ENCODE measurements at places on chromosomes 12 and 14.
A peak's percentile ranks its signal among the peaks of the same experiment; 100 is the strongest.

GRCh38 chr14:90871605-90872233 lies 55.5 kb upstream of the TTC7B start:
- peaks cover 42% of the 10 kb centered on the region for H3K36me3 ChIP-seq
- peaks cover 9% of the 10 kb centered on the region for H3K4me1 ChIP-seq
- H3K4me3 ChIP-seq: no peak overlapping the region
- H3K27ac ChIP-seq: no peak overlapping the region
- DNase-seq: no peak

GRCh38 chr12:20434996-20435395 lies 66.7 kb downstream of the PDE3A start:
- H3K27me3 ChIP-seq: no peaks in the 10 kb centered on the region
- no peak for DNase-seq
- no peaks in the 10 kb centered on the region for H3K4me1 ChIP-seq
- no peak overlapping the region for H3K27ac ChIP-seq

DNA sequence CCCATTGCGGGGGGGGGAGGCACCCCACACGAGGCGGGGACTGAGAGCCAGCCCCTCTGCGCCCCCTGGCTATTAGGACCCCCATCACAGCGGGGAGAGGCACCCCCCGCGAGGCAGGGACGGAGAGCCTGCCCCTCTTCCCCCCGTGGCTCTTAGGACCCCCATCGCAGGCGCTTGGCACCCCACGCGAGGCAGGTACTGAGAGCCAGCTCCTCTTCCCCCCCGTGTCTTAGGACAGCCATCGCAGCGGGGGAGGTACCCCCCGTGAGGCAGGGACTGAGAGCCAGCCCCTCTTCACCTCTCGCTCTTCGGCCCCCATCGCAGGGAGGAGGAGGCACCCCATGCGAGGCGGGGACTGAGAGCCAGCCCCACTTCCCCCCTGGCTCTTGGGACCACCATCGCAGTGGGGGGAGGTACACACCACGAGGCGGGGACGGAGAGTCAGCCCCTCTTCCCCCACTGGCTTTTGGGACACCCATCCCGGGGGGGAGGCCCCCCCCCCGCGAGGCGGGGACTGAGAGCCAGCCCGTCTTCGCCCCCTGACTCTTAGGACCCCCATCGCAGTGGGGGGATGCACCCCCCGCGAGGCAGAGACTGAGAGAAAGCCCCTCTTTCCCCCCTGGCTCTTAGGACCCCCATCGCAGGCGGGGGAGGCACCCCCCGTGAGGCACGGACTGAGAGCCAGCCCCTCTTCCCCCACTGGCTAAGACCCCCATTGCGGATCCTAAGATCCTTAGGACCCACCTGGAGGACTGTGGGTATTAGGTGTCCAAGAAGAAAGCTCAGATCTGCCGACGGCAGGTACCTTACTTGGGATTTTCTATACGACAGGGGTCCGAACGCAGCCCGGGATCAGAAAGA lies 198.6 kb upstream of the PZP start:
- no peaks in the 10 kb centered on the region for H3K27me3 ChIP-seq
- no peak for DNase-seq
- peaks cover 3% of the 10 kb centered on the region for H3K36me3 ChIP-seq

GRCh38 chr12:42201063-42201462 lies 37.0 kb downstream of the YAF2 start:
- no peaks in the 10 kb centered on the region for H3K27me3 ChIP-seq
- peaks cover 44% of the 10 kb centered on the region for H3K36me3 ChIP-seq
- H3K4me1 ChIP-seq: no peaks in the 10 kb centered on the region
- H3K4me3 ChIP-seq: no peak overlapping the region
- no peak overlapping the region for H3K27ac ChIP-seq

DNA sequence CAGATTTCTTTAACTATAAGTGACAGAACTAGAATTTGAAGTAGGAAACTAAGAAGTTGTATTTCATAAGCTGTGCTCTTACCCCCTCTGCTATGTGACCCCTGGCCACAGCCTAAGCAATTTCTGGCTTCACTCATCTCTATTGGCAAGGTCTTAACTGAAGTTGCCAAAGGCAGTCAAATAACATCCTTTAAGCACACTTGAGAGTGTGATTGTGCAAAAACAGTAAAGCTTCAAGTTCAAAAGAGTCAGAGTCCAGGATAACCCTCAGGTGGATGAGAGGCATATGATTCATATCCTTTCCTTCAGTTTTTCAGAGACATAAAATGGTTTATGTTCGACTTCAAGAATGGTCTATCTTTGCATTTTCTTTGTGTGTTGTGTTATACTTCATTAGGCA lies 45.2 kb downstream of the GRIP1 start:
- no peak for DNase-seq
- no peaks in the 10 kb centered on the region for H3K36me3 ChIP-seq
- no peak overlapping the region for H3K27ac ChIP-seq
- no peak overlapping the region for H3K4me3 ChIP-seq
- H3K27me3 ChIP-seq: peaks cover 4% of the 10 kb centered on the region
- H3K4me1 ChIP-seq: no peaks in the 10 kb centered on the region

GRCh38 chr12:78870539-78870938 lies 6.0 kb downstream of the SYT1 start:
- H3K27ac ChIP-seq: no peak overlapping the region
- no peaks in the 10 kb centered on the region for H3K4me1 ChIP-seq
- no peaks in the 10 kb centered on the region for H3K36me3 ChIP-seq
- DNase-seq: no peak
- no peak overlapping the region for H3K4me3 ChIP-seq

GRCh38 chr12:95402096-95402495 lies 71.9 kb upstream of the METAP2 start:
- H3K27me3 ChIP-seq: peaks cover 7% of the 10 kb centered on the region
- DNase-seq: no peak
- H3K27ac ChIP-seq: no peak overlapping the region
- no peaks in the 10 kb centered on the region for H3K36me3 ChIP-seq
- H3K4me1 ChIP-seq: peaks cover under 1% of the 10 kb centered on the region

- no peak overlapping the region for H3K27ac ChIP-seq
- DNase-seq: no peak
- peaks cover 51% of the 10 kb centered on the region for H3K4me1 ChIP-seq
- no peak overlapping the region for H3K4me3 ChIP-seq
These were observed 5.4 kb downstream of the SRSF5 start for GRCh38 chr14:69772082-69773017.

- H3K36me3 ChIP-seq: peaks cover 69% of the 10 kb centered on the region
- peaks cover 88% of the 10 kb centered on the region for H3K4me1 ChIP-seq
- H3K27me3 ChIP-seq: no peaks in the 10 kb centered on the region
- H3K4me3 ChIP-seq: peak overlapping the region; percentile 67
These were observed 50.3 kb downstream of the SLC38A1 start for GRCh38 chr12:46218322-46219095.

DNA sequence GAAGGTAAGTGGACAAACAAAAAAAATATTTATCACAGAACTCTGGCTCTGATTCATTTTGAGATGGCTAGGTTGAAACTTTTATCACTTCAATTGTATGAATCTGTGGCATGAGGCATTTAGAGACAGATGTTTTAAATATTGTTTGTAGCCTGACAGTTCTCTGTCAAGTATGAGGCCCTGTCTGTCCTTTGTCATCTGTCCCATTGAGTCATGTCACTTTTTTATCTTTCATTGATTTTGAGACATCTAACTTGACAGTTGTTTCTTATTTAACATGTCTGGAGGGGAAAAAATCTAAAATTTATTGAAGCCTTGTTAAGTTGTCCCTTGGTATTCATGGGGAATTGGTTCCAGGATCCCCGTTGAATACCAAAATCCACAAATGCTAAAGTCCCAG lies 829.5 kb downstream of the FSCB start:
- no peak for DNase-seq
- H3K4me1 ChIP-seq: no peaks in the 10 kb centered on the region
- H3K27me3 ChIP-seq: no peaks in the 10 kb centered on the region

- peaks cover 21% of the 10 kb centered on the region for H3K27me3 ChIP-seq
- no peak overlapping the region for H3K4me3 ChIP-seq
- peaks cover 2% of the 10 kb centered on the region for H3K36me3 ChIP-seq
- no peak overlapping the region for H3K27ac ChIP-seq
These were observed 247.1 kb downstream of the SPTSSA start for GRCh38 chr14:34214961-34215360.

GRCh38 chr14:87990682-87991081 lies 2.3 kb downstream of the GALC start:
- H3K27me3 ChIP-seq: no peaks in the 10 kb centered on the region
- H3K4me1 ChIP-seq: peaks cover 46% of the 10 kb centered on the region
- peaks cover 11% of the 10 kb centered on the region for H3K36me3 ChIP-seq
- H3K4me3 ChIP-seq: no peak overlapping the region
- H3K27ac ChIP-seq: no peak overlapping the region

DNA sequence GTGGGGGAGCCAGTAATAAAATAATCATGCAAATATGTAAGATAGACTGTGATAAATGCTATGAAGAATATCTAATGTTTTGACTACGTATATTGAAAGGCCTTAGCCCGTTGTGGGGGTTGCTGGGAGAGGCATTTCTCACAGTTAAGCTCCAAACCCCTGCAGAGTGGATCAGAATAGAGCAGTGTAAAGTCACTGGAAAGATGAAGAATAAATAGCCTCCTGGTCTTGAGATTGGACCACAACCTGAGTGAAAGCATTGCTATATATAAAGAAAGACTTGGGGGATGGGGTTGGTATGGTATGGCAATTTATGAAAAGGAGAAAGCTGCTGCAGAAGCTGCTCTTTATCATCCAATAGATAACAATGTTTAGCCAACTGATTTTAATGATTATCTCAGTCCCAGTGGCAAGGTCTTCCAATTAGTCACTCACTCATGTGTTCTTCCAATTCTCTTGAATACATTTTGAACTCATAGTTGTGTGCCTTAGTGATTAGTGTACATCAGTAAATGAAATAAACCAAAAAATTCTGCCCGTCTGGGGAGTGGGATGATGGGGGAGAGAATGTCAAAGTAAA lies 10.2 kb downstream of the PLEKHA5 start:
- H3K36me3 ChIP-seq: no peaks in the 10 kb centered on the region
- H3K4me3 ChIP-seq: no peak overlapping the region
- H3K27ac ChIP-seq: no peak overlapping the region

GRCh38 chr12:50411051-50411660 lies 10.5 kb downstream of the LARP4 start:
- no peak overlapping the region for H3K27ac ChIP-seq
- peaks cover 31% of the 10 kb centered on the region for H3K36me3 ChIP-seq
- no peak overlapping the region for H3K4me3 ChIP-seq
- no peaks in the 10 kb centered on the region for H3K27me3 ChIP-seq
- no peak for DNase-seq

GRCh38 chr14:37061697-37062096 lies 110.7 kb downstream of the SLC25A21 start:
- no peaks in the 10 kb centered on the region for H3K27me3 ChIP-seq
- H3K27ac ChIP-seq: no peak overlapping the region
- no peaks in the 10 kb centered on the region for H3K36me3 ChIP-seq

DNA sequence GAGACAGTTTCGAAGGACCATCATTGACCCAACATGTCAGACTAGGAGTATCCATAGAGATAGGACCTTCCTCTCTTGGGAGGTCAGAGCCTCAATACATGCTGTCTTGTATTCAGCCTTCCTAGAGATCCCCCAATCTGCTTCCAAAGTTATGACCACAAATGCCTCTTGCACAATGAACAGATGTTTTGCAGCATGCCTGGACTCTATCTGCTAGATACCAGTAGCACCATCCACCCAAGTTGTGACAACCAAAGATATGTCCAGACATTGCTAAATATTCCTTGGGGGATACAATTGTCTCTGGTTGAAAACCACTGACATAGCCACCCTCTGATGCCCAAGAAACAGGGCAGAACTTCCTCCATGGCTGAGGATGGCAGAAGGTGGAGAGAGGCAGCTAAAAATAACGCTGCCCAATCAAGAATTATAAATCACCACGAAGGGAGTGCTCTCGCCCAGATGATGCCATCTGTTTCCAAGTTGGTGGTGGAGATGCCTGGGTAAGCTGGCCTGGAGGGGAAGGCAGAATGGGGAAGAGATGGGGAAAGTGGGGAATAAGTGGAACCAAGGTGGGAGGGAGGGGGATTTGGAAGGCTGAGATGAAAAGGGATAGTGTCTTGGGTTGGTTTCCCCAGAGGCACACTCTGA lies 42.9 kb upstream of the NOS1 start:
- H3K4me1 ChIP-seq: no peaks in the 10 kb centered on the region
- no peaks in the 10 kb centered on the region for H3K27me3 ChIP-seq
- H3K4me3 ChIP-seq: no peak overlapping the region
- DNase-seq: no peak

DNA sequence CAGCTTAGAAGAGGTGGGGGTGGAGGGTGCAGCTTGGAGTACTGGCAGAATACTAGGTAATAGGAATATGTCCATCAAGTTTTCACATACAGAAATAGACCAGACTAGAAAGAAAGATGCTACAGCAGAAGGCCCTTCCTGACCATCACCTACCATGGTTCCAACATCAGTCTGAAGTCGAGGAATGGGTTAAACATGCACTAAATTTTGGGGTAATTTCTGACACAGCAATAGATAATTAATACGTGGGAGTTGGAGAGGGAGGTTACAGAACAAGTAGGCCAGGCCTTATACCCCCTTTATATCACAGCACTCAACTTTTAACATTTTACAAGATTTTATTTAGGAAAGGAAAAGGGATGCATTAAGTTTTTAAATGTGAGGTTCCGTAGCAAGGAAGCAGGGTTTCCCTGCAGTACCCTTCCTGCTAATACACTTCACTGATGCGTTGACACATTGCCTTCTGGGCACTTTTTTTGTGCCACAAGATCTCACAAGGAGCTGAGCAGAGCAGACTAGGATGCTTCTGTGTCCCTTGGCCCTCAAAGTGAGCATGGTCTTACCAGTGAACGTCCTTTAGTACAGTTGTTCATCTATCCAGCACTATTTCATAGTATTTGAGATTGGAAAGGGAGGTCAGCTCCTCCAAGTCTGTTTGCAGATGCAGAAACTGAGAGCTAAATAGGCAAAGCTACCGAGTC lies 50.8 kb downstream of the EID3 start:
- peaks cover 10% of the 10 kb centered on the region for H3K36me3 ChIP-seq
- H3K4me1 ChIP-seq: peaks cover 8% of the 10 kb centered on the region
- DNase-seq: no peak
- no peaks in the 10 kb centered on the region for H3K27me3 ChIP-seq
- H3K4me3 ChIP-seq: no peak overlapping the region
- H3K27ac ChIP-seq: no peak overlapping the region

DNA sequence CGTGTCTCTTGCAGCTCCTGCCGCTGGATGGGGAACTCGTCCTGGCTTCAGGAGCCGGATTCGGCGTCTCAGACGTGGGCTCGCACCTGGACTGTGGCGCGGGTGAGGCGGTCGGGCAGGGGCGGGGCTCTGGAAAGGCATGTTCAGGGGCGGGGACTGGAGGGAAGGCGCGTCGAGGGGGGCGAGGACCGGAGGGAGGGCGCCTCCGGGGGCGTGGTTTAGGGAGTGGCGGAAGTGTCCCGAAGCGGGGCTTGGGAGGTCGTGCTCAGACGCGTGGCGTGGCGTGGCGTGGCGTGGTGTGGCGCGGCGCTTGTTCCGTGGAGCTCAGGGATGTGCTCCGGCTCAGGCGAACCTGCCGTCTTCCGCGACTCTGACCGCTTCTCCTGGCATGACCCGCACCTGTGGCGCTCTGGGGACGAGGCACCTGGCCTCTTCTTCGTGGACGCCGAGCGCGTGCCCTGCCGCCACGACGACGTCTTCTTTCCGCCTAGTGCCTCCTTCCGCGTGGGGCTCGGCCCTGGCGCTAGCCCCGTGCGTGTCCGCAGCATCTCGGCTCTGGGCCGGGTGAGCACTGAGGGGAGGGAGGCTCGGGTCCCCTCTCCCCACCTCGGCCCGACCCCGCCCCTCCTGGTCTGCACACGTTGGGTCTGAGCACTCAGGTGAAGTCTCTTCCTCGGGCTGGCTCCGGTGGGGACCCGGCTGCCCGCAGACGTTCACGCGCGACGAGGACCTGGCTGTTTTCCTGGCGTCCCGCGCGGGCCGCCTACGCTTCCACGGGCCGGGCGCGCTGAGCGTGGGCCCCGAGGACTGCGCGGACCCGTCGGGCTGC lies 6.2 kb downstream of the AMN start:
- H3K4me3 ChIP-seq: peak overlapping the region; percentile 26
- no peaks in the 10 kb centered on the region for H3K36me3 ChIP-seq
- H3K27me3 ChIP-seq: peaks cover 20% of the 10 kb centered on the region
- no peak overlapping the region for H3K27ac ChIP-seq
- peak; percentile 49 for DNase-seq

Measured in activated T-helper 2 cell treated with anti-CD3 and anti-CD28 coated beads, Interferon-gamma antibody, Interleukin-2, Interleukin-4, amounts not matched to agents 10 μg/mL and 5 μg/mL and 100 μg/mL, durations not matched to agents 14 hours and 24 hours and 36 hours (primary cell).